ENCODE measurements at places on chromosomes 11 and 22. TPM values are rescaled to one million over a fixed set of nuclear protein-coding genes. Genes with fewer than 3 reads are reported as not detected.

GRCh38 chr11:105696000-105696399 is 86.1 kb downstream of the GRIA4 start:
- no peaks in the 10 kb centered on the region for H3K36me3 ChIP-seq
- no peak for DNase-seq
- H3K4me1 ChIP-seq = no peaks in the 10 kb centered on the region

The SLC25A18 gene
- not detected for total RNA-seq

DNA sequence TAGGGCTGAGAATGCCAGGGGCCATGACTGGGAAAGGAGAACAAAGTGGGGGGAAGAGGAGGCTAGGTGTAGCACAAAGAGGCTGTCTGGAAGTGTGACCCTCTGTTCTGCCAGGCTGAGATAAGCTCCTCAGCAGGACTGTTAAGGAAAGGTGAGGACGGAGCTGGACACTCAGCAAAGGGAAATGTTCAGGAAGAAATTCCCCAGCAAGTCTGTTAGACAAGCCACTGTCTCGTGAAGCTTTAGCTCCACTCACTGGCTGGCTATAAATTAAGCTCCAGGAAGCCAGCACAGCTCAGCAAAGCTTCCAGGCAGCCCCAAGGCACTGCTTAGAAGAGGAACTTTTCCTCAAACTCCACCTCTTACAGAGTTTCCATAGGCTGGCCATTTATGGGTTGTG is 181.2 kb upstream of the API5 start:
- H3K36me3 ChIP-seq = no peaks in the 10 kb centered on the region
- H3K27ac ChIP-seq = no peak overlapping the region
- H3K4me3 ChIP-seq = no peak overlapping the region
- no peaks in the 10 kb centered on the region for H3K4me1 ChIP-seq
- no peaks in the 10 kb centered on the region for H3K27me3 ChIP-seq
- no peak for DNase-seq

The OR2AT4 gene
- not detected for total RNA-seq

- no peaks in the 10 kb centered on the region for H3K27me3 ChIP-seq
- peak; percentile 100 for DNase-seq
- no peaks in the 10 kb centered on the region for H3K36me3 ChIP-seq
- H3K4me1 ChIP-seq = peaks cover 8% of the 10 kb centered on the region
- peak overlapping the region; percentile 94 for H3K27ac ChIP-seq
These were observed 7.5 kb upstream of the WEE1 start for GRCh38 chr11:9565822-9566560.

The FREY1 gene
- total RNA-seq = not detected
